ENCODE measurements at places on chromosomes 4 and X.

GRCh38 chr4:5277079-5277478, 225.8 kb downstream of the STK32B start:
- DNase-seq: no peak

- no peak for DNase-seq
Measured at GRCh38 chrX:56219700-56220099, 12.5 kb upstream of the KLF8 start.

DNA sequence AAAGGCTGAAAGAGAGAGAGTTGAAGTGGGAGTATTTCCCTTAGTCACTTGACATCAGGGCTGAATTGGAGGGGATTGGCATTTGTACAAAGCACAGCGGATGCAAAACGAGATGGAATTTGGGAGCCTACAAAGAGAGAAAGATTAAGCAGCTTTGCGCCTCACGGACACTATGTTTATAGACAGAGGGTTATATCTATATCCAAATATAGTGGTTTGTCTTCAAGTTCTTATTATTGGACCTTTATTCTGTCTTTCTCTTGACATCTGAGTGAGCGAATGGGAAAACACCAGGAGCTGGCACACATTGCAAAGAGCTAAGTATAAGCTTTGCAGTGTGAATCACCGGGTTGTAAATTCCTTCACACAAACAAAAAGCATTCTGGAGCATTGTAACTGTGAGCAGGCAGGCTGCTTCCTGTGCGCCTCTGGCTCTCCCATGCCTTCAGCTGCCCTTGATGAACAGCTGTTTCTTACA, 500.2 kb downstream of the STIM2 start:
- DNase-seq: no peak

DNA sequence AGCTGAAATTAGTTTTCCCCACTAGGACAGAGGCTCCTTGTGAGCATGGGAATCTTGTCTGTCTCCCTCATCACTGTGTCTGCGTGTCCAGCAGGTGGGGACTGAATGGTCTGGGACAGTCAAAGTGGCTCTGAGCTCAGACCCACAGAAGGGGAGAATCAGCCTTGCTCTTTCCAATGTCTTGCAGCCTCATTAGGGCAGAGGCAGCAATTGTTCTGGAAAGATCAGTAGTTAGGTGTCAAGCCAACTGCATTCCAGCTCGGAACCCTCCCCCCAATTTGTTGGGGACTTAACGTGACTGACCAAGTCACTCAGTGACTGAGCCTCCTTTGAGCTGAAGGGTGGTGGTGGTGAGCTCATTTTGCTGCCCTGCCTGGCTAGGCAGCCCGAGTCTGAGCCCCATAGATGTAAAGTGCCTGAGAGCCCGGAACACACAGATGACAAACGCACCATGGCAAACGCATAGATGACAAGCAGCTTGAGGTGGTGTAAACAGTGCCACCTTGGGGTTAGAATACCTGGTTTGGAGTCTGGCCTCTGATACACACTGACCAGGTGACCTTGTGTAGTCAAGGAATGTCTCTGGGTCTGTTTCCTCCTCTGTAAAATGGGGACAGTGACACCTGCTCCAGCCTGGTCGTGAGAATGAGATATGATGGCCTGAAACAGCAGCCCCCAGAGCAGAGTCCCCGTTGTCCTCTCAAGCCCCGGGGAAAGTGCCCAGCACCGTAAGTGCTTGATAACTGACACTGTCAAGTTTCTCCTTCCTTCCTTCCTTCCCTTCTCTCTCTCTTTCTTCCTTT, 2.7 kb upstream of the SORCS2 start:
- peak; percentile 11 for DNase-seq

Data from NCI-H1930 (cell line).